ENCODE measurements at places on chromosomes 6 and 20.

DNA sequence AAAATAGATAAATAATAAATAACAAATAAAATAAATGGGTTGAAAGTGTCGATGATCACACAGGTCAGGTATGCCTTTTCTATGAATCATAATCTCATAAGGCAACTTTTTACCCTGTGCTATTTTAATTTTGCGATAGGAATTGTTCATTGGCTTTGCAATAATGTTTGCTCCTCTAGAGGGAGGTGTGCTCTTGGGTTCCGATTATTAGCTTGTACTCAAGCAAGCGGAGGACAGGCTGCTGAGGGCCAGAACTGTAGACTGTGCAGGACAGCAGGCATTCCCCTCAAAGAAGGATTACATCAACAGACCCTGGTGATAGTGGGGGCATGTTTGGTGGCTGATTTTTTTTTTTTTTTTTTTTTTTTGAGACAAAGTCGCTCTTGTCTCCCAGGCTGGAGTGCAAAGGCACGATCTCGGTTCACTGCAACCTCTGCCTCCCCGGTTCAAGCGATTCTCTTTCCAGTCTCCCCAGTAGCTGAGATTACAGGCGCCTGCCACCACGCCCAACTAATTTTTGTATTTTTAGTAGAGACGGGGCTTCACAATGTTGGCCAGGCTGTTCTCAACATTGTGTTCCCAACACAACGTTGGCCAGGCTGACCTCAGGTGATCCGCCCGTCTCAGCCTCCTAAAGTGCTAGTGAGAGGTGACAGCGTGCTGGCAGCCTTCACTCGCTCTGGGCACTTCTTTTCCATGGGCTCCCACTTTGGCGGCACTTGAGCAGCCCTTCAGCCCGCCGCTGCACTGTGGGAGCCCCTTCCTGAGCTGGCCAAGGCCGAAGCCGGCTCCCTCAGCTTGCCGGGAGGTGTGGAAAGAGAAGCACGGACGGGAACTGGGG is 35.6 kb downstream of the RIOK1 start:
- DNase-seq, result no peak

DNA sequence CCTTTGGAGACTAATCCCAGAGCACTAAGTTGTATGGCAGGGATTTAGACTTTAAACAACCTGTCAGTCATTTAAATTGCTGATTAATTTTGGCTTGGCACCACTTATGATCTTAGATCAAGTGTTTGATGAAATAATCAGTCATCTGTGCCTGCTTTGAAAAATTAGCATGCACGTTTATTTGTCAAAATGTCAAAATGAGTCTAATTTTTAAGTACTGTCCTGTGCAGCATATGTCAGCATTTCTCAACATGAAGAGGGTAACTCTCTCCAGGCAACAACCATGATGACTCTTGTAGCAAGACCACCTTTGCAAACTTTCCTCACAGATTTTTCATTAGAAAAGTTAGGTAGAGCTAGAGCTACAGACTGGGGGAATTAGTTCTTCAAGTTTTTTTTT is 155.7 kb upstream of the GJE1 start:
- no peak for DNase-seq

DNA sequence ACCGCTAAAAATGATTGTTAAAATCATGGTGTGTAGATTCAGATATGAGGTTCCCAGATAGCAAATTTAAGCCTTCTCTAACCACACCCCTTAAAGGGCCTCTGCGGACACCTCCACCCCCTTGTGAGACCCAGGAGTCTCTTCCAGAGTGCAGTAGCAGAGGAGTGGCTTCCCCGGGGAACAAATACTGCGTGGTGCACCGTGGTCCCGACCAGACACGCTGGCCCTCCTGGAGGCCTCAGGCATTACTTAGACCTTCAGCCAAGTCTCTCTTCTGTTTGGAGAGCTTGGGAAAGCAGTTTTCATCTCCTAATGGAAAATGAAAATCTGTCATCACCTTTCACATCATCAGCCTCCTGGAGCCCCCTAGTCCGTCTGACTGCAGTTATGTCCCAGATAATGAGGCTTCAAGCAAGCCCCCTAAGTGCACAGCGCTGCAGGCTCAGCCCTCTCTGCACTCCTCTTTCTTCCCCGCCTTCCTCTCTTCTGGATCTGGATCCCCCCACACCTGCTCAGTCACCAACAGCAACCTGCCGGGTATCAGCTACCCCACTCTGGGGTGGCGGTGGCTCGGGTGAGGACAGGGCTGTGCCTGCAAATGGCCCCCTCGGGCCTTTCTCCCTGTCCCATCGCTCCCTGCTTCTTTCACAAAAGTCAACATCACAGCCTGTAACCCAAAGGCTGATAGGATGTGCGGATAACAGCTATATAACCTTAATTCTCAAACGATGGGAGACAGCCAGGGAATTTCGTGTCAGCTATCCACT is 58.8 kb upstream of the TAGAP start:
- DNase-seq, result no peak

DNA sequence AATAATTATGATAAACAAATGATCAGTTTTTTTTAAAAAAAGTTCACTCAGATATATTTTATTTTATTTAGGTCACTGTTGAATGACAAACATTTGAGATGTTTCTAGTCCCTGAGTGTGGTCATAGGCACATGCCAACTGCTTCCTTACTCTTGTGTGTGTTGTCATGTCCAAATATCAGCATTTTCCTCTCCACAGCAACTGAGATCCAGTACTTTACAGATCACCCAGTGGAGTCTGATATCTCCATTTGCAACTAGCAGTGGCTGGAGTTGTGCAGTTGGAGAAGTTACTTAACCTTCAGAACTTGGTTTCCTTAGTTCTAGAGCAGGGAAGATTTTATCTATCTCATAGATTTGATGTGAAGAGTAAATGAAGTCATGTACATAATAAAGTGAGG is 101.3 kb downstream of the MYB start:
- no peak for DNase-seq

GRCh38 chr20:17835934-17836300 is 132.7 kb downstream of the SNX5 start:
- no peak for DNase-seq

Data from stimulated activated CD4-positive, alpha-beta T cell treated with anti-CD3 and anti-CD28 coated beads, Interleukin-2, amount 100 ng/mL, for 48 hours (primary cell).